ENCODE measurements at places on chromosomes 4 and X. TPM values are rescaled to one million over a fixed set of nuclear protein-coding genes. Genes with fewer than 3 reads are reported as not detected.
A peak's percentile ranks its signal among the peaks of the same experiment; 100 is the strongest.

CXCL1 gene
- 1.2 TPM for total RNA-seq

GRCh38 chr4:16691450-16691849, 207.0 kb downstream of the LDB2 start:
- DNase-seq = no peak

- no peak for DNase-seq
Measured at GRCh38 chr4:8311101-8312068, 41.8 kb downstream of the HTRA3 start.

GRCh38 chr4:8198906-8199593, at the start of gene SH3TC1:
SH3TC1 (plus strand) TSS chr4:8199290; CDS start chr4:8205195, 5,905 bp downstream.
- peak; percentile 41 for DNase-seq

DNA sequence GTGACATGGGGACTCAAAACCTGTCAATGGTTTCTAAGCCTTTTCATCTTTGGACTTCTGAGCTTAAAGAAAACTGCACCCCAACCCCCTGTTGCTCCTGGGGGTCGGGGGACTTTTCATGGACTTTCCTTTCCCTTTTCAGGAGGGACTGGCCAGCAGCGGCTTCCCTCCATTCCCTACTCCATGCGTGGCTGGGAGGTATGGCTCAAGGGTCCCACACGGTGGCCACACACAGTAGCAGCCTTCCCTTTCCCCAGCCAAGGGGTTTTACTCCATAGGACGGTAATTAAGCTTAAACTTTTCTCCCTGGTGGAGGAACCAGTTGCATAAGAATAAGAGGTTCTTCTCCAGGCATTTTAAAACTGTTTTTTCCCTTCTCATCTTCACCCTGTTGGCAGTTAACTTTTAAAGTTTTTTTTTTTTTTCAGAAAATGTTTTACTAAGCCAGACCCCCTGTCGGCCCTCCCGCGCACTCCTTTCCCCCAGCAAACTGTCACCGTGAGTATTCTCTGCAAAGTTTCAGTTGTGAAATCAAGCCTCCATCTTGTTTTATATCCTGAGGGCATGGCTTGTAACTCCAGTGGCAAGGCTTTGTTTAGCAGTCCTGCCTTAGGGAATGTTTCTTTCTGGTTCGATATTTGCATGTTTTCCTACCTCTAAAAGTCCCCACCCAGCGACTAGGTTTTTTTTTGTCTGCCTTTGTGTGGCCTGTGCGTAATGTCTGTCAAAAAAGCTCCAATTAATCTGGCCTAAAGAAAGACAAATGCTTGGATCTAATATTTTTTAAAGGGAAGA, 325.7 kb downstream of the TLL1 start:
- no peak for DNase-seq

RAI2 gene
- 3.2 TPM for total RNA-seq

GLRA2 gene
- total RNA-seq = 44.4 TPM

- DNase-seq = no peak
Measured at GRCh38 chr4:55475394-55476243, 71.1 kb downstream of the CLOCK start.

DNA sequence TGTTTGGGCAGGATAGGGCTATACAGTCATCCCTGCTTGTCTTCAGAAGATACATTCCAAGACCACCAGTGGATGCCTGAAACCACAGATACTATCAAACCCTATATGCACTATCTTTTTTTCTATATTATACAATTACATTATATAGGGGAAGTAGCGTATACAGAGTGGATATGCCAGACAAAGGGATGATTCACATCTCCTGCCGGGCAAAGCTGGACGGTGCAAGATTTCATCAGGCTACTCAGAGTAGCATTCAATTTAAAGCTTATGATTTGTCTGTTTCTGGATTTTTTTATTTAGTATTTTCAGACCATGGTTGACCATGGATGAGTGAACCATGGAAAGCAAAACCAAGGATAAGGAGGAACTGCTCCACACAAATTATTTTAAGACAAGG, 7.0 kb upstream of the AMTN start:
- no peak for DNase-seq

- no peak for DNase-seq
Measured at GRCh38 chrX:25226151-25226550, 210.4 kb upstream of the ARX start.

DNA sequence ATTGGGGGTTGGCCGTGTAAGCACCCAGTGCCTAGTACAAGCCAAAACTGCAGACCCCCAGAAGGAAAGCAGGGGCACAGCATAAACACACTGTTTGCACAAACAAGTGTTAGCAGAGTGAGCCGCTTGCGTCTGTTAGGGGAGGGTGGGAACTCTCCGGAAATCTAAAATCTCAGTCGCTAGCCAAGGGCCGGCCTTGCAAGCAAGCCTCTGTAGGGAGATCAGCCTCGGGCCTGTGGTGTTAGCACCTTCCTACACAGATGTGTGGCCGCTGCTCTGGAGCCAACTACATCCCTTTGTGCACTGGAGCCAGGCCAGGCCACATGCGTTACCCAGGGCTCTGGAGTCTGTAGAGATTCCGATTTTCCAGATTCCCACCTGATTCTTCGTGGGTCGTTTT, 67.1 kb downstream of the GPR143 start:
- DNase-seq = no peak

DIPK2B gene
- 5.0 TPM for total RNA-seq

RTL5 gene
- total RNA-seq = 5.2 TPM

DNA sequence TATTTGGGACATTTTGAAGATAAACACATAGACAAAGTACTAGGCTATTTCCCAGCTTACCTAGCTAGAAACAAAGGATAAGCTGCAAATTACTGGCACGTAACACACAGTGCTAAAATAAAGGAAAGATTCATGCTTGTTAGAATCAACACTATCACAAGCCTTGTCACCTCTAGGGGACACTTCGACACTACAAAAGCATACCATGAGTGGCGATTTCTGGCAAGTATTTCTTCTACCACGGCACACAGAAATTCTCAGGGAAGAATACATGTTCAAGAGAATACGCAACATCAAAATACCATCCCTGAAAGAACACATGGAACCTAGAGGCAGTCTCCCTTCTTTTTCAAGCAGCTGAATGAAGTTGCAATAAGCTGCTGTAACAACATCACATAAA, 5.1 kb downstream of the MECP2 start:
- no peak for DNase-seq

DNA sequence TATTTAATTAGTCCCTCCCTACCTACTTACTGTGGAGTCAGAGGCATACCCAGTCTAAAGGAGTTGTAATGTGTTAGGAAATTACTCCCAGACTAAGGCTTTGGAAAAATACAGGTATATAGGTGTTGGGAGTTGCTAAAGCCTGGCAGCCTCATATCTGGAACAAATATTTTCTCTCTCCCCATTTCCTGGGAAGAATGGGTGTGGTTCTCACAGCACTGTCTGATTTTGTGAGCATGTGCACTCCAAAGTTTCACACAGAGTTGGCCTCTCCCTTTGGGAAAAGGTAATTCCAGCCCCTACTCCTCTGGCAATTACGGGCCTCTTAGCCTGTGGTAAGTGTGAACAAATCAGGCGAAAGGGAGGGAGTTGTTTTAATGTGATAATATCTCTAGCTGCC, 187.0 kb downstream of the MID1IP1 start:
- DNase-seq = no peak

REPS2 gene
- 16.2 TPM for total RNA-seq

MYL5 gene
- 5.3 TPM for total RNA-seq

GRCh38 chrX:123399709-123400108, 215.6 kb downstream of the GRIA3 start:
- no peak for DNase-seq

SERPINA7 gene
- not detected for total RNA-seq

DNA sequence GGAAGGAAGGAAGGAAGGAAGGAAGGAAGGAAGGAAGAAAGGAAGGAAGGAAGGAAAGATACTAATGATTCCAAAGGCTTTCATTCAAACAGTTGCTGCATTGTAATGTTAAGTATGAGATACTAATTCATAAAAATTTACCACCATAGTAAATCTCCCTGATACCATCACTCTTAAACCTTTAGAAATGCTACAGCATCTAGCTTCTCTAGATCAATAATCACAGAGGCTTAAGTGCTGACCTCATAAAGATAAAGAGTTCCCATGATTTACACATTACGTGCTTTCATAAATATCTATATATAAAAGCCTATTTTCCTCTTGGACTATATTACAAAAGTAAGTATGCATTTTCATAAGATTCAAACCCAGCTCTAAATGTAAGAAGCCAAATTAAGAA, 36.4 kb downstream of the F9 start:
- DNase-seq = no peak

DNA sequence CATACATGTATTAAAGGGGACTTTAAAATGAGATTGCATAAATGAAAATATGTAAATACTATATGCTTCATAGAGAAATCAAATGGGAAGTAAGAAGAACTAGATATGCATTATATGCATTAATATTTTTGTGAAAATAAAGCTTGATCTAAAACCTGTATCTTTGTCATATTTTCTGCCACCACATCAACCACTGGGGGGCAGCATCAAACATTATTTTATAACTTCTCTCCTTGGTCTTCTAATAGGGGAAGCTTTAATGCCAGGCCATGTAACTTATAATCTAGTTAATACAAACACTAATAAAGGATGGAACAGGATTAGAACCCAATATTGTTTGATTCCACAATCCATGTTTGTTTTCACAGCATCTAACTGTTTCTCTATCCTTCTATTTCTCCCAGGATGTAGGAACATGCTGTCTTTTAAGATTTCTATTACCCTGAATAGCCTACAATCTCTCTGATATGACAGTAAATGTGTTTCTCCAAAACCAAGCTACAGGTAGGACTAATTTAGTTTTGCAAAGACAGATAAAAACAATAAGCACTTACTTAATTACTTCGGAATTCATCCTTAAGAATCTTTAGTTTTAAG, 10.0 kb downstream of the QRFPR start:
- peak; percentile 17 for DNase-seq

DNA sequence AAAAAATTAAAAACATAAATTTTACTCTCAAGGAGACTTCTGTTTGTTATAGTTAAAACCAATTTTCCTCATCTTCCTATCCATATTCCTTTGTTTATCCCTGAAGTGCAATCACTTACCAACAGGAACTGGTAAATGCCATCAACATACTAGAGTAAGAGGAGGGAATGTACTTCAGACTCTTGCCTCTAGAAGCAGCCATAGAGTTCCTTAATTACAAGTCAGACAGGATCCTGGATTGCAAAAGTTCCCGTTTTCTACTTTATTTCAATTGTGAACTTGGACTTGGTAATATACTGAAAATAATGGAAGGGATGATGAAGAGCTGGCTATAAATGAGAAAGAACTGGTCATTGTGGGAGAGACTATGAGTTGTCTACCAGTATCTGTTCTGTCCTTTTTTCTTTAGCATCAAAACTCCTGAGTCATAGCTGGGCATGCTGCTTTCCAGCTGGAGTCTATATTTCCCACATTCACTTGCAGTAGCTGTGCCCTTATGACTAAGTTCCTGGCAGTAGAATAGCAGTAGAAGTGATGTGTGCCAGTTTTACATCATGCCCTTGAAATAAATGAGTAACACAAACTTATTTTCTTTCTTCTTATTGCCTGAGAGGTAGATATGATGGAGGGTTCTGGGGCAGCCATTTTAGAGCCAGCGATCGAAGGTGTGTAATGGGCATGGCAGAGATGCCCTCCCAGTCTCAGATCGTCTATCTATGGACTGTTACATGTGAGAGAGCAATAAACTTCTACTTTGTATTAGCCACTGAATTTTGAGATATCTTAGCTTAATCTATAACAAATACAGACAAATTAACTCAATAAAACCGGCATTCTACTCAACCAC, 26.8 kb upstream of the SPARCL1 start:
- no peak for DNase-seq

TLR8 gene
- 0.27 TPM for total RNA-seq

- DNase-seq = peak; percentile 19
Measured at GRCh38 chr4:5933116-5933515, 40.2 kb upstream of the CRMP1 start.

SRPK3 gene
- total RNA-seq = 0.18 TPM

ADAM29 gene
- 0.91 TPM for total RNA-seq

DNA sequence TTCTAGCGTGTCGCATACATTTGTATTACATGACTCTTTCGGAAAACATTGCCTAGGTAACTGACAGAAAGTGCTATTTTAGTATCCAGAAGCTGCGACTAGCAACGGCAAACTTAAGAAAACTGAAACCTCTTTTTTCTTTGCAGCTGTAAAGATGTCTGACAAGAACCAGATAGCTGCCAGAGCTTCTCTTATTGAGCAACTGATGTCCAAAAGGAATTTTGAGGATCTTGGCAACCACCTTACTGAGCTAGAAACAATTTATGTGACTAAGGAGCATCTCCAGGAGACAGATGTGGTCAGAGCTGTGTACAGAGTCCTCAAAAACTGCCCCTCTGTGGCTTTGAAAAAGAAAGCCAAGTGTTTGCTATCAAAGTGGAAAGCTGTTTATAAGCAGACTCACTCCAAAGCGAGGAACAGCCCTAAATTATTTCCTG, 9.4 kb downstream of the TCEANC start:
- DNase-seq = no peak

GRCh38 chrX:101360390-101360789, 11.8 kb upstream of the TIMM8A start:
- no peak for DNase-seq

GRCh38 chr4:57100979-57101651, 9.1 kb downstream of the IGFBP7 start:
- DNase-seq = no peak

- no peak for DNase-seq
Measured at GRCh38 chr4:1509366-1509765, 103.1 kb upstream of the NKX1-1 start.

ZNF518B gene
- total RNA-seq = 70.1 TPM

Measured in cerebellum (tissue), 4 donors.